Endothelial cell of umbilical vein (primary cell): ENCODE measurements at places on chromosomes 4 and X.

DNA sequence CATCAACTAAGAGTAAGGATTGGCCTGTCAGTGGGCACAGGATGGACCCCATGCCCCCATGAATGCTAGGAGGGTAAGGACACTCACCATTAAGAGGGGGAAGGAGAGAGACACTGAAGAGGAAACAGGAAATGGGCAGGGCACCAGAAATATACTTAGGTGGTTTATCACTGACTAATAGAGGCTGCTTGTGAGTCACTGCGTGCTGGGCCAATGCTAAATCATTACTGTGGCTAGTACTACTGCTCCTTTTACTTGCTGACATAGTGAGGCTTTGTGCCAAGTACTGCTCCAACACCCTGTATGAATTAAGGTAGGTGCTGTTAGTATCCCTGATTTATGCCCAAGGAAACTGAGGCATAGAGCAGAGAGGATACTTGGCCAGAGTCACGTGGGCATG, 130.4 kb upstream of the FRMPD4 start:
- DNase-seq = peak; percentile 18

- DNase-seq = no peak
These were observed 5.4 kb downstream of the RAB9A start for GRCh38 chrX:13694359-13694758.

DNA sequence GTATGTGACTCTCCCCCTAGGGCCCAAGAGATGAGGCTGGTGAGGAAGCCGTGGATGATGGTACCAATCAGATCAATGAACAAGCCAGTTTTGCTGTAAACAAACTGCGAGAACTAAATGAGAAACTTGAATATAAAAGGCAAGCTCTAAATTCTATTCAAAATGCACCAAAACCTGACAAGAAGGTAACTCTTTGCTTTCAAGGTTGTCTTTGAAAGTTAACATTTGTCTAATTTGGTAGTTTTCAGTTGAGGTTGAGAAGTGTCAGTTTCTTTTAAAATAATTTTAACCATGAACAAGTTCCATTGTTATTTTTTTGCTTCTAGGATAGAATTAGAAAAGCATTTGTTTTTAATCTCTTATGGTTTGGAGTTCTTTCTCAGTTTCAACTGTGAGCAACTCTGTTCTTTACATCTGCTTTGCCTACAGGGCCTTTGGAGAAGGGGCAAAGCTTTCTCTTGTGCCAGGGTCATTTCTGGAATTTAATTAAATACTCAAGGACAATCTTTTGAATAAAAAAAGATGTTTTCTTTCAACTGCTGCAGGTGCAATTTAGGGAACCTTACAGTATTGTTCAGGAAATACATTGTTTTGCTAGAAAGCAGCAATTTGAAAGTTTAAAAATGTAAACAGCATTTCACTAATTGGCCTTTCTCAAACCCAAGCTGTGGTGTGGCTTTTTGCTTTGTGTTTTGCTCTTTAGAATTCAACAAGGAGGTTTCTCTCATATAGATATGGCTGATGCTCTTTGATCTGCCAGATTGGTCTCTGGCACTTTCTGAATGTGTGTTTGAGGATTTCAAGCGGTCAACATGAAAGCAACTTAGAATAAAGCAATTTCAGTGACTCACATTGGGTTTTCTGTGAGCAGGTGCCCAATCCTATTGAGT, 62.9 kb downstream of the LRP2BP start:
- no peak for DNase-seq

DNA sequence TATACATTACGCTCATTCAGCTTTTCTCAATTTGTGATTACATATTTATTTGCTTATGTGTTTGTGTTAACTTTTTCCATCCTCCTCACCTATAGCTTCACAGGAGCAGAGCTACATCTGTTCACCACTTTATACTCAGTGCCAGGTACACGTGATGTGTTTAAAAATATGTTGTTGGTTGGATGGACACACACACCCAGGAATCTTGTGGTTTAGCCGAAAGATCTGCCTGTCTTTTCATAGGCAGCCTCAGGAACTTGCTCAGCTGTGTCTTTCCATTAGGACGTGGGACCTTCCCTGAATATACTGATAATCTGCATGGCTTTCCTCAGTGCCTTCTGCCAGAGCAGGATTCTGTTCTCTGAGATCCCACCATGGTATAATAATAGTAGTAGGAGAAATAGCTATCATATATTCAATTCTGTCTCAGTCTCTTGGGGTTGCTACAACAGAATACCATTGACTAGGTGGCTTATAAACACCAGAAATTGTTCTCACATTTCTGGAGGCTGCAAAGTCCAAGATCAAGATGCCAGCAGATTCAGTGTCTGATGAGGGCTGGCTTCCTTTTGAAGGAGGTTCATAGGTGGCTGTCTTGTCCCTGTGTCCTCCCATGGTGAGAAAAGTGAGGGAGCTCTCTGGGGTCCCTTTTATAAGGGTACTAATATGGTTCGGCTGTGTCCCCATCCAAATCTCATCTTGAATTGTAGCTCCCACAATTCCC, 50.0 kb upstream of the SOD3 start:
- no peak for DNase-seq

DNA sequence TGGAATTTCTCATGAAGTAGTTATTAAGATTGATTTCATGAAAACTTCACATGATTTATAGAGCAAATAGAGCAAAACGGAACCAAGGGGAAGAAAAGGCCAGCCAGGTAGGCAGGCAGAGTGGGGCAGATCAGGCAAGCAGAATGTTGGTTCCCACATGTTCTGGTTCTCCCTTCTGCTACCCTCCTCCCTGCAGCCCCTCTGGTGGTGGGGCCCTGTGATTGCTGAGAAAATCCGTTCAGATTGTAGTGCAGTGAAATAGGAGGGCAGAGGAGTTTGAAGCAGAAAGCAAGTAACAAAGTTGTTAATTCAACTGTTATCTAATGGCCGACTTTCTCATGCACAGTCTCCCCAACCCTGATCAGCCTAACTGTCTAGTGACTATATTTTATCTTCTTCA, 185.3 kb downstream of the MID1IP1 start:
- DNase-seq = no peak

DNA sequence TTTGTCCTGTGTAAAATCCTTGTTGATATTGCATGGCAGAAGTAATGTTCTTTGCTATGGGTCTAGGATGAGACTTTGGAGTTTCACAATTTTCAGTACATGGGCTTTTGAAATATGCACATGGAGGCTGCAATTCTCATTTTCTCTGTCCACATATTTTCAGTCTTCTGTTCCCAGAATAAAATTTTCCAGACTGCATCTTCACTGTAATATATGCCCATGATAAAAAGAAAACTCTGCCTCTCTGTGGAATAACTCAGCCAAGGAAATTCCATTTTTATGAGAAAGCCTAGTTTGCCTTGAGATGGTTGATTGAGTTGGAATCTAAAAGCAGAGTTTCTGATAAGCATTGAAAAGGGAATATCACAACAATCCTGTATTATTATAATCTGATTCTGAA, 601.4 kb upstream of the AADAT start:
- no peak for DNase-seq

DNA sequence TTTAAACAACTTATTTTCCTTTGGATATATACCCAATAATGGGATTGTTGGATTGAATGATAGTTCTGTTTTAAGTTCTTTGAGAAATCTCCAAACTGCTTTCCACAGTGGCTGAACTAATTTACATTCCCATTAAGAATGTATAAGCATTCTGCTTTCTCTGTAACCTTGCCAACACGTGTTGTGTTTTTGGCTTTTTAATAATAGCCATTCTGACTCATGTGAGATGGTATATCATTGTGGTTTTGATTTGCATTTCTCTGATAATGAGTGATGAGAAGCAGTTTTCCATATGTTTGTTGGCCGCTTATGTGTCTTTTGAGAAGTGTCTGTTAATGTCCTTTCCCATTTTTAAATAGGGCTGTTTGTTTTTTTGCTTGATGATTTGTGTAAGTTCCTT, 155.6 kb upstream of the PITX2 start:
- no peak for DNase-seq

DNA sequence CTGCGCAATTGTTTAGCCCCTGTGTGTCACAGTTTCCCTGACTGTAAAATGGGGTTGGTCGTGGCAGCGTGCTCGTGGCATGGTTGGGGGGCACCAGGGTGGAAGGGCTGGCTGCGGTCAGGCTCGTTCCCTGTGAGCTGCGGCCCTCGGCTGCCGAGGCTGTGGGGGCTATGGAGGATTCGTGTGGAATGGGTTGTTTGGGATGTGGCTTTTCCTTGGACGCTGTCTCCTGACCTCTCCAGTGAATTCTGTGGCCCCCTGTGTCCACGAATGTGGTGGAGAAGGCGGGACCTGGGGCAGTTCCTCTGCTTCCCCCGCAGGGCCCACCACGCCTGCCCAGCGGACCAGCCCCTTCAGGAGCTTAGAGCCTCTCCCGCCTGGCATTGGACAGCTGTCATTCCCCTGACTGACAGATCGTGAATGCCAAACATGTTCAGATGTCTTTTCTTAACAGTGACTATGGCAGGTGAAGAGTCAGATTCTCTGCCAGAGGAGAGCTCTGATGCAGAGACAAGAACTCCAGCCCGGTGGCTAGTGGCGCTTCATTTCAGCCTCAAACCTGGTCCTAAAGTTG, 17.2 kb upstream of the HGFAC start:
- DNase-seq = no peak

- DNase-seq = no peak
These were observed 126.6 kb downstream of the SLC39A8 start for GRCh38 chr4:102218656-102219055.

DNA sequence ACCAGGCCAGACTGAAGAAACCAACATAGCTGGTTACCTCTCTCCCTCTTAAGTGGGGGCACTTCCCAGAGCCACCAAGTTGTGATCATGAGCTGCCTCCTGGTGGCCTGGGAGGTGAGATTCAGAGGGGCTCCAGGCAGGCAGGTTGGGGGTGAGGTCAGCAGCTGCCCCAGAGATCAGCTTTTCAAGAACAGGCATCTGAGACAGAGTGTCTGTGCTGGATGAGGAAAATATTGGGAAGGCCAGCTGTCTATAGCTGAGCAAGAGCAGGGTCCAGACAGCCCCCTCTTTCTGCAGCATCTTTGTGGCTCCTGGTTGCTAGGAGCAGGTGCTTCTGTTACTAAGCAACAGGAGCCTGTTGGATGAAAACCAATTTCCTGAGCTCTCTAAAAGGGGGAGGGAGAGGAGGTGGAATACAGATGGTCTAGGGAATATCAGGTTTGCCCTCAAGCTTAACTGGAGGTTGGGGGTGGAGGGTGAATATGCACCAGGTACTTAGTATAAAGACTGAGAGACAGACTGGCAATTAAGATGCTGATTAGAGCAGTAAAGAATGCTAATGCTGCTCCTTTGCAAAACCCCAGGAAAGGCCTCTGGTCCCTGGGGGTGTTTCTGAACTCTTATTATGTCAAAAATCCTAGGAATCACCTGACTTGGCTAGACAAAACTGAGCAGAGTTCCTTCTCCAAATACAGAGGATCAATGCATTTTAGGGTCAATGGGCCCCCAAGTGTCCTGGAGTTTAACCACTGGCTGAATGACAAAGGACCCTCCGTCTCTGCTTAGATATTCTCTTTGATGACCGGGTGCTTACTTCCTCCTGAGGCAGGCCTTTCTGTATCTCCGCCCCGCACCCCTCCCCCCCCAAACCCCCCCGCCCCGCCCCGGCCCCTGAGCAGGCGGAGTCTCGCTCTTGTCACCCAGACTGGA, 21.4 kb downstream of the ZCCHC13 start:
- no peak for DNase-seq

DNA sequence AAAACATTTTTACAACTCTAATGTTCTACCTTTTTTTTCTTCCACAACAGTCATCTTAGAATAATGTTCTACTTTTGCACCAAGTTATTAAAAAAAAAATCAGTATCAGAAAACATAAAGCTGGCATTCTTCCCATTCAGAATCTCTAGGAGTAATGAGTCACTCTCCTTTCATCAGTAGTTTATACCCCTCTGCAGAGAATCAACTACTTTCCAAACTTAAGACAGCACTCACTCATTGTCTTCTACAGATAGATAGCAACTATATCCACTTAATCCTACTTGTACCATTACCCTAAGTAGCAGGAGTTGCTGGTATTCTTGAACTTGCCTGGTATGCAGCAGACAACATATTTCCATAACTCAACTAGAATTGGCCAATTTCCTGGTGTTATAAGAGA, 3.2 kb downstream of the TIGD4 start:
- DNase-seq = peak; percentile 24

DNA sequence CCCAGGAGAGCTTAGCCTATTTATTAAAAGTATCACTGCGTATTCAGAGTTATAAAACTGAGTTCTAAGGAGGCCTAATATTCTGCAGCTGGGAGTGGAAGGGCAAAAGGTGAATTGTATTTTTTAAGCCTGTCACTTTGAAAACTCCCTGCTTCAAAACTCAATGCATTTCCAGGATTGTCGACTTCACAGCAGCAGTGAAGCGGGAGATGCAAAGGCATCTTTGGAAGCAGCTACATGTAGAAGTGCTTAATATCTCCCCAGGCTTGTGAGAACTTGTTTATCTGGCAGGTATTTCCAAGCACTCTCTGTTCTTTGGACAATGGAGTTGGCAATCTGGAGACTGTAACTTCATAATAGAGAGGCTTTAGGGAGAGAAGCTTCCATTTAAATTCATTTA, 717.5 kb upstream of the SLIT2 start:
- no peak for DNase-seq

GRCh38 chrX:150372280-150372679, 9.2 kb downstream of the MAMLD1 start:
- no peak for DNase-seq

GRCh38 chrX:9947131-9947794, 19.9 kb upstream of the CLDN34 start:
- DNase-seq = no peak

DNA sequence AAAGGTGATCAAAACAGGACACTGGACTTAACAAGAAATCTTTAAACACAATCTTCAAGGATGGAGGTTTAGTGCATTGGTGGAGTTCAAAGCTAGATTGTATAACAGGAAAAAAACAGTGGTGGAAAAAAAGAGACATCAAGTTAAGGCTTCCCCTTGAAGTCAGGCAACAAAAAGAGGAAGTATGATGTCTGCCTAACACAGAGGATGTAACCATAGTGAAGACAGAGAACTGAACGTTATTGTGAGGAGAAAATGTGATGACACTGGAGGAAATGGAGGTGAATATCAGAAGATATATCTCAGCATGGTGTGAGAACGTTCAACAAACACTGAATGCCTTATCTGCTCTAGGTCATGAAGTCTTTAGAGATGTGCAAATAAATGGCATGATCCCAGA, 192.4 kb upstream of the AR start:
- no peak for DNase-seq

DNA sequence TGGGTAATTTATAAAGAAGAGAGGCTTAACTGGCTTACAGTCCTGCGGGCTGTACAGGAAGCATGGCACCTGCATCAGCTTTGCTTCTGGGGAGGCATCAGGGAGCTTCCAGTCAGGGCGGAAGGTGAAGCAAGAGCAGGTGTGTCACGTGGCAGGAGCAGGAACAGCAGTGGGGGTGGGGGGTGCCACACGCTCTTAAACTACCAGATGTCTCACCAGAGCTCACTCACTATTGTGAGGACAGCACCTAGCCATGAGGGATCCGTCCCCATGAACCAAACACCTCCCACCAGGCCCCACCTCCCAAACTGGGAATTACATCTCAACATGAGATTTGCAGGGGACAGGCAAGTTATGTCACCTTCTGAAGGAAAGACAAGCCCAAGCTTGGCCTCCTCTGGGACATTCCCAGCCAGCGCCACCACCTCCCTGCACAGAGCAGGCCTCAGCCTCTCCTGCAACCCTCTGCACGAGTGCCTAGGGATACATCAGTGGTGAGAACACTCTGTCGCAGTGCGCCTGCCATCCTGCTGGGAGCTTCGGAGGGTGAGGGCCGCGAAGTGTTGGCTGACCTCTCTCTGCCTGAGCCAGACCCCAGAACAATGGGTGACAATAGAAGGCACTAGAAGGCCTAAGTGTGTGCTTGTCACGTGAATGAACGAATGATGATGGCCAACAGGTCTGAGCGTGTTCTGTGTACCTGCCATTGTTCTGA, 244.3 kb downstream of the EVC2 start:
- DNase-seq = no peak
